ENCODE measurements at places on chromosomes 12 and 14.

DNA sequence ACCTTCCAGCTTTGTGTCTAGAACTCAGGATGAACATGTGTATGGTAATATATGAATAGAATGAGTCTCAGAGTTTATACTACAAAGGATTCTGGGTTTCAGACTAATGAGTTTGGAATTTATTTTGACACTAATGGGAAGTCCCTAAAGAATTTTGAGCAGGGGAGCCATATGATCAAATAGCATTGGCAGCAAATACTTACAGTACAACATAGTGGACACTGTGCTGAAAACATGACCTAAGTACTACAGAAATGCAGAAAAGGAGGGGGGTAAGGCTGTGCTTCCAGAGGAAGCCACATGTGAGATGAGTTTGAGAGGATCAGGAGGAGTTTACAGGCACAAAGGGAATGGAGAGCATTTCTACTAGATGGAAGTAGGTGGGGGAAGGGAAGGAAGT lies 225.8 kb downstream of the C12orf42 start:
- DNase-seq = no peak

DNA sequence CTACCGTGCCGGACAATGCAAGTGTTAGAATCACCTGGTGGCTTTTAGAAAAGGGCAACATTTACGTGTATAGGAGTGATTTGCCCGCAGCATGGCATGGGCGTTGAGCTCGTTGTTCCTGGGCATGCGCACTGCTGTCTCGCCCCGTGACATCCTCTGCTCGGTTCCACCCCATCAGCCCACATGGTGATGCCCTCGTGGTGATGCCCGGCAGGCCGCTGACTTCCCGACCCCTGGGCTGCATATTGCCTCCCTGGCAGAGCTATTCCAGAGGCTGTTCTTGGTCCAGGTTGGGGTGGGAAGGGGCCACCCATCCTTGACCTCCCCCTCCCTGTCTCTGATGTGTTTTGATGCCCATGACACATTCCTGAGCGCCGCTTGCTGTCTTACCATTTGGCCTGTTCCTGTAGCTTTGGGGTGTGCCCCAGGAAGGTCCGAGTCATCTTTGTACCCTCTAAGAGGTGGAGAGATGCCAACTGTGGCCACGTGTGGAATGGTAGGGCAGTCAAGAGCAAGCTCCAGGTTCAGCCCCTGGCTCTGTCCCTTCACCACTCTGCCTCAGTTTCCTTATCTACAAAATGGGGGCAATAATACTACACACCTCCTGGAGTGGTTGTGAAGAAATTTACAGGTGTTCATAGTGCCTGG lies 4.8 kb downstream of the HIP1R start:
- no peak for DNase-seq

DNA sequence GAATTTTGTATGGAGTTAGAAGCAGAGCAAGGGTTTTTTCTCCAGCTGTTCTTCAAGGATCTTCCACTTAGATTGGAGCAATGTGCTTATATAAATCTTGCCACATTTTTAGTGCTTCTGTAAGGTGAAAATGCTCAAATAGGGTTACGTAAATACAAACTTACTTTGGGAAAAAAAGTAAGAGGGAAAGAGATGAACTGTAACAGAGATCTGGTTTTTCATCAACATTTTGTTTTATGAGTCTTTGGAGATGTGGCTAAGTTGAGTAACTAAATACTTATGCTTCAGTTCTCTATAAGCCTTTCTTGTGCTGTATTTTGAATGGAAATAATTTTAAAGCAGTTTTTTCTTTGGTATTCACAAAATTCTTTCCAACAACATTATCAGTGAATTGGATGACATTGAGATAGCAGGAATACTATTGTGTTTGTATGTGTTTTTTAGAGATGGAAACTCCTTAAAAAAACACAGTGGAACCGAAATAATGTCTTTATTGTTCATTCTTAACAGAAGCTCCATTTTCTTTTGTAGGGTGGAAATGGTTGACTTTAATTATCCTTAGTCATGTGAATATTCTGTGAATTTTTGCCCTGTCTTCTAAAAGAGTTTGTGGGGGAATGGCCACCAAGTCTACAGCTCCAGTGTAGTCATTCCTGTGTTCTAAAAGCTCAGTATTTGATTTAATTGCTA lies 45.7 kb downstream of the NPAS3 start:
- DNase-seq = no peak

DNA sequence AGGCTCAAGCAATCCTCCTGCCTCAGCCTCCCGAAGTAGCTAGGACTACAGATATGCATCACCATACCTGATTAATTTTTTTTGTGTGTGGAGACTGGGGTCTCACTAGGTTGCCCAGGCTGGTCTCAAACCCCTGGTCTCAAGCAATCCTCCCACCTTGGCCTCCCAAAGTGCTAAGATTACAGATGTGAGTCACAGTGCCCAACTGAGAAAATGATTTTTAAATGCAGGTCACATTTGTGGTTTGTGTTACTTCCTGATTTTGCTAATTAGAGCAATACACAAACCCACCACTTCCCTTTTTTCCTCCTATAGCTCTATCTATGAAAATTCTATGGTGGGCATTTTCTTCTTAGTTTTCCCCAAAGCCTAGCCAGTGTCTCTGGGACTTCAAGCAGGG lies 45.5 kb upstream of the TMEM263 start:
- peak; percentile 67 for DNase-seq

DNA sequence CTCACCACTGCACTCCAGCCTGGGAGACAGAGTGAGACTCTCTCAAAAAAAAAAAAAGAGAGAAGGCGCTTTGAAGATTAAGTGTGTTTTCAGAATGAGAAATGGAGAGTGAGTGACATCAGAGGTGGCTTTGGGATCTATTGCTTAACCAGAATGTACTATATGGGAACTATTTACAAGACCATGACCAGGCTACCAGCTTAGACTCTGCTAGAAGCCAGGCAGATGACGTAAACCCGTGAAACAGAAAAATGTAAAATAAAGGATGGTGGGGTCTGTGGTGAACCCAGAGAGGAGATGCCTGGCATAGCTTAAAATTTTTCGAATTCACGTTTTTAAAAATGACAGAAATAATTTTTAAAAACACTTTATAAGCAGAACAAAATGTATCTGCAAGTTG lies 82.0 kb downstream of the IFT43 start:
- DNase-seq = no peak

- DNase-seq = peak; percentile 24
Measured at GRCh38 chr12:79347866-79348265, 342.9 kb downstream of the PAWR start.

DNA sequence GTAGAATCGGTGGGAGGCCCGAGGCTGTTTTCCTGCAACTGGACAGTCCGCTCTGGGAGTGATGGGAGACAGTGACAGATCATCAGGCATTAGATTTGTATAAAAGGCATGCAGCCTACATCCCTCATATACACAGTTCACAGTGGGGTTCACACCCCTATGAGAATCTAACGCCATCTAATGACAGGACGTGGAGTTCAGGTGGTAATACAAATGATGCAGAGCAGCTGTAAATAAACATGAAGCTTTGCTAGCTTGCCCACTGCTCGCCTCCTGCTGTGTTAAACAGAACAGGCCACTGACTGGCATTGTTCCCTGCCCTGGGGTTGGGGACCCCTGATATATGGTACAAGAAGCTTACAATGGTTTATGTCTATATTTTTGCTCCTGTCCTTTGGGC lies 179.0 kb downstream of the LRFN5 start:
- peak; percentile 2 for DNase-seq

- no peak for DNase-seq
Measured at GRCh38 chr14:24935796-24936195, 114.2 kb downstream of the STXBP6 start.

GRCh38 chr12:88706286-88706685 lies 126.0 kb upstream of the KITLG start:
- DNase-seq = no peak

- DNase-seq = no peak
Measured at GRCh38 chr12:61385771-61386170, 874.4 kb upstream of the USP15 start.

GRCh38 chr14:96965885-96966595 lies 168.9 kb downstream of the VRK1 start:
- no peak for DNase-seq

DNA sequence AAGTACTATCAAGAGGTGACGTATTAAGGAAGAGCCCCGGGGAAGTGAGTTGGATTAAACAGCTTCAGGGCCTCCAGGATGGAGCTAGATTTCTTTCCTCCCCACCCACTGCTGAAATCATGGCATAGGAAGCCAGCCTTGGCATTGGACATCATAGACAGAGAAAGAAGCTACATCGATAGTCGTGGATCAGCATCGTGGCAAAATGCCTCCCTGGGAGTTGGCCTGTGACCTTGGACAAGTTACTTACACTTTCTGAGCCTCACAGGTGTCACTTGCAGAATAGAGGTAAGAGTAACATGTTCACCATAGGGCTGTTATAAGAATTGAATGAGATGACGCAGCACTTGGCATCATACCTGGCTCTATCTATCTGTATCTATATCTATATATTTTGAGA lies 5.9 kb downstream of the ANKRD33 start:
- DNase-seq = no peak

DNA sequence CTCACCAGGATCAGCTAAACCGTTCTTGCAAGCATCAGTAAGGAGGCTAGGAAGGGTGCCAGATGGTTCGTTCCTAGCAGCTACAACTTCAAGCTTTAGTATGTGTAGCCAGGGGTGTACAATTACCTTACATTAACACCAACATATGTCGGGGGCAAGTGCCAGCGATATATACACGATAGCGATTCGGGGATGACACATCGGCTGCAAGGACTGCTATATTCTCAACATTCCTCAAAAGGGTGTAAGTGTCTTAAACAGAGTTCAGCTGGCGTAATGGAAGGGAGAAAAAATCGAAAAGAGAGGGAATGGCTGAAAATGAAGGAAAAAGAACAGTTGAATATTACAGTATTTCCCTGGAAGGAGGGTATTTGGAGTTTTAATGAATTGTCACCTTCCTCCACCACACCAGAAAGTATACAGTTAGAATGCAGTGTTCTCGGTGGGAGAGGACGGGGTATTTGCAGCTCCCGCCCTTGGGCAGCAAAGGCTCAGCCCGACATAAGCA lies 545 bp downstream of the LIMA1 start:
- DNase-seq = no peak

GRCh38 chr14:70183991-70184390 lies 4.8 kb downstream of the SLC8A3 start:
- DNase-seq = no peak

GRCh38 chr12:5038781-5039311 lies 4.8 kb upstream of the KCNA5 start:
- DNase-seq = no peak

- DNase-seq = no peak
Measured at GRCh38 chr14:89845346-89845745, 109.2 kb downstream of the EFCAB11 start.

DNA sequence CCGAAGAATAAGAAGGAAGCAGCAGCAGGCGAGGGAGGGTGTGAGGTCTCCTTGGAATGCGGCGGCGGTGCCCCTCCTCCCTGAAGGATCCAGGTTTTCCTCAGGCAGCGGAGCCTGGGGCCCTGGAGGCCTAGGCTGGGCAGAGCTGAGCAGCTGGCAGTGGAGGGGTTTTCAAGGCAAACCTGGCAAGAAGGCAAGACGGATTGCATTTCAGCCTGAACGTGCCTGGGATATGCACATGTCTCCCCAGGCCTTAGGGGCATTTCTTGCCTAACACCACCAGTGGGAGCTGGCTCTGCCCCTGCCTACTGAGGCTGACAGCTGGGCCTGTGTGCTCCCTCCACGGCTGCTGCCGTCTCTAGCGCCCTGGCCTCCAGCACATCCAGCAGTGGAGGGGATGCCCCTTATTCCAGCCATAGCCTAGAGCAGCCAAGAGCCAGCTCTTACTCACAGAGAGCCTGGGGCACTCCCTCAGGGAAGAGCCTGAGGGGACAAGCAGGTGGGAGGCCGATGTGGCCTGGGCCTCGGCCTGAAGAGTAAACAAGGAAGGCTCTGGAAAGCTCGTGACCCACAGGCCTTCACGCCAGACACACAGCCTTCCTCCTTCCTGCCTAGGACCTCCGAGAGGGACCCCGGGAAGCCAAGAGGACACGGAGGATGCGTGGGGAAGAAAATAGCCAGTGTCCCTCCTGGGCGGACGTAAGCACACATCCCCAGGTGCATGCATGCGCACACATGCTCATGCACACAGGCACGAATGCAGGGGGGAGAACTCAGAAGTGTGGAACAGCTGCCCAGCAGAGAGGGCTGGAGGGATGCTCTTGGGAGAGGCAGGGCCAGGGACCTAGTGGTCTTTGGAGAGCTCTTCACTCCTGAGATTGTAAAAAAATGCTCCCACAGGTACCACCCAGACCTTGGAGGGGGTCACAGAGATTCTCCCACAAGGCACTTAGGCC lies 23.0 kb upstream of the EIF2B2 start:
- no peak for DNase-seq

DNA sequence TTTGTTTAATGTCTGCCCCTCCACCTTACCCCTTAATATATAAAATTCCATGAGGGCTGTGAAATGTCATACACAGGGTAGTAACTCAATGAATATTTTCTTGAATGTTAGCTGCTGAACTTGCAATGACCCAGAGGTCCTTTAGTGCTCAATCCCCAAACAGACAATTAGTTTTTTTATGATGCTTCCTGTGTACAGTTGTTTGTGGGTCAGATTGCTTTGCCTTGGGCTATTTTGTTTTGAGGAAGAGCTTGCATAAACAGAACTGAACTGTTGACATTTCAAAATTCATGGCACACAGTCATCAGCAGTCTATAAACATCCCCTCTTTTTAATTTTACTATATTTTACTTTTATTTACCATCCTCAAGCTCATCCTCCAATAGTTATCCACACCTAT lies 820.5 kb upstream of the SEL1L start:
- no peak for DNase-seq

DNA sequence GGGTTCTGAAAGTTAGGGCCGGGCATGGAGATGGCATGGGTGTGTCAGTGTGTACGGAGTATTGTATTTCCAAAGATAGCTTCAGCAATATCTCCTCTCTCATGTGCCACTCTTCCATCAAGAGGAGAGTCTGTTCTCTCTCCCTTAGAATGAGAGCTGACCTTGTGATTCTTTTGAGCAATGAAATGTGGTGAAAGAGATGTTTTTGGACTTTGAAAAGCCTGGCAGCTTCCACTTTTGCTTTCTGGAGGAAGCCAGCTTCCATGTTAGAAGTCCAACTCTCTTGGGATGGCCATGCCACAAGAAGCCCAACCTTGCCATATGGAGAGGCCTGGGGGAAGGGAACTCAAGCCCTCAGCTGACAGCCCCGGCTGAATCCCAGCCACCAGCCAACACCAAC lies 72.4 kb upstream of the GZMB start:
- DNase-seq = no peak

DNA sequence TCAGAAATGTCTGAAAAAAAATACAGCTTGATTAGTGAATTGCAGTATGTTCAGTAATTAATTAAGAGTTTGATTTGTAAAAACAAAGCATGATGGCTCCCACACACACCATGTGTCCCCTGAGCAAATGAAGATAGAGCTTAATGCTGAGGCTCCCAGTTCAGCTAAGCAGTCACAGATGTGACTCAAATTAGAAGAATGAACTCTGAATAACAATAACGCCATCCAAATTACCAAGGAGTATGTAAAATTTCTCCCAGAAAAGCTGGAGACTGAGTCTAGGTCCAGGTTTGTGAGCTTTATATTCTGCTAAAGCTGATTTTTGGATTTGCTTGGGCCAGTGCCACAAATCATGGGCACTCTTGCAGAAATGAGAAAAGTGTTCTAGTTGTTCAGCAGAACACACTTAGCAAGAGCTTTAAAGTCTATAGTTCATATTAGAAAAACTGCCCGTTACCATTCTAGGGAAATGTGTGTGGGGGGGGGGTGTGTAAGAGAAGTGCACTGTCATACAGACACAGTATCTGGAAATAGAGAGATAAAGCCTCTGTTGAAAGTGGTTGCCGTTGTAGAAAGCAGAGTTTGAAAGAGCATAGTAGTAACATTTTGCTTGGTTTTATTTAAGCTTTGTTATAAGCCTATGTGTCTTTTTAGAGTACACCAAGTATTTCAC lies 253.1 kb downstream of the BCAT1 start:
- no peak for DNase-seq

GRCh38 chr12:68222326-68222725 lies 3.3 kb downstream of the IL26 start:
- DNase-seq = no peak
